ENCODE measurements at places on chromosomes 5 and 9.

- no peak overlapping the region for H3K4me3 ChIP-seq
- peaks cover 7% of the 10 kb centered on the region for H3K4me1 ChIP-seq
- peak overlapping the region; percentile 17 for H3K27ac ChIP-seq
- no peaks in the 10 kb centered on the region for H3K27me3 ChIP-seq
These were observed 91.1 kb upstream of the CEP78 start for GRCh38 chr9:78144663-78145377.

DNA sequence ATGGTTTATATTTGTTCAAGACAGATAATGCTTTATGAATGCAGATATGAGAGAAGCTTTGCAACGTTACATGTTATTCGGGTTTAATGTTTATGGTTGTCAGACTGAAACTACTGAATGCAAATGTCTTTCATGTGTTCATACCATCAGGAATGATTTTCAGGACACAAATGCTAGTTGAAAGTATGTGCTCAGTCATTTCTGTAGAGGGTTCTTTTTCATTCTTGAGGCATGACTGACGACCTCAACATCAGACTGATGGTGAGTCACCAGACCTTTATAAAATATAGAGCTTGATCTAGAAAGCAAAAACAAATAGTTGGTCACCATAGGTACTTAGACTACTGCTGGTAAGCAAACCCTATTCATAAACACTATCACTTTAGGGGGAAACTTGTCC is 287.3 kb upstream of the NUDT12 start:
- H3K27ac ChIP-seq = no peak overlapping the region
- H3K36me3 ChIP-seq = no peaks in the 10 kb centered on the region
- H3K4me3 ChIP-seq = no peak overlapping the region
- DNase-seq = no peak
- no peaks in the 10 kb centered on the region for H3K4me1 ChIP-seq

DNA sequence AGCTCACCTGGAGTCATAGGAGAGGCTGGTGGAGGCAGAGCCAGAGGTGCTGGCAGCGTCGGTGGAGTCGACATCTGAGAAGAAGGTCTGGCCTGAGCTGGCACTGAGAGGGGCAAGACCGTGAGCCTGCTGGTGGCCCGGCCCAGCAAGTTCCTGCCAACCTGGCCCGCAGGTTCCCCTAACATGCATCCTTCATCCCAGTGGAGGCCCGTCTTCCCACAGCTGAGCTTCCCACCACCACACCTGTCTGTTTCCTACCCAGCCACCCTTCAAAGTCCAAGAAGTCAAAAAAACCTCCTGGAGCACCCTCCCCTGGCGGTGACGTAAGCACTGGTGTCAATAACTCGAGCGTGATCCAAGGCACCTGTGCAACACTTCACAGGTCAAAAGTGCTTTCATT is 16.9 kb downstream of the PHF19 start:
- H3K4me3 ChIP-seq = no peak overlapping the region
- H3K4me1 ChIP-seq = no peaks in the 10 kb centered on the region
- DNase-seq = no peak

- H3K27ac ChIP-seq = no peak overlapping the region
- no peak overlapping the region for H3K4me3 ChIP-seq
- DNase-seq = no peak
- peaks cover 10% of the 10 kb centered on the region for H3K4me1 ChIP-seq
- H3K36me3 ChIP-seq = no peaks in the 10 kb centered on the region
These were observed 29.3 kb downstream of the TLR4 start for GRCh38 chr9:117733465-117733864.

DNA sequence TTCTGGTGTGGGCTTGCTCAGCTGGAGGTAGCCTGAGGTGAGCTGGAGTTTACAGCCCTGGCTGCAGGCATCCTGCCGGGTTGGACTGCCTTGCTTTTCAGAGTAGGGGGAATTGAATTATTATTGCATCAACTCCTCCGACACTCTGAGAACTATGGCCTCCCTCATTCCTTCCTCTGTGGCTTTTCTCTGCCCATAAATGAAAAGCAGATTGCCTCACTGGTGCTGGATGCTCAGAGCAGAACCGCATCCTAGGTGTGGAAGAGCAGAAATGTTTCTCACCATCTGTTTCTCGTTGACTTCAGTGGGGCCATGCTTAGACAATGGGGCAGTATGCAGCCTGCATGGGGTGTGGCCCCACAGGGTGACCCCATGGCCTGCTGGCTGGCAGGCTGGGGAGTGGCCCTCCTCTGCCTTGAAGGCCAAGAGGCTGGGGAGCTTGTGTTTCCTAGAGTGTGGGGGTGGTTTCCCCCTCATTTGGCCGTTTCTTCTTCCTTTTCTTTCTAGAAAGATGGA is 27.3 kb upstream of the TGFBI start:
- H3K27me3 ChIP-seq = peaks cover 7% of the 10 kb centered on the region
- H3K36me3 ChIP-seq = no peaks in the 10 kb centered on the region
- H3K4me1 ChIP-seq = peaks cover 3% of the 10 kb centered on the region
- H3K4me3 ChIP-seq = no peak overlapping the region
- H3K27ac ChIP-seq = no peak overlapping the region

DNA sequence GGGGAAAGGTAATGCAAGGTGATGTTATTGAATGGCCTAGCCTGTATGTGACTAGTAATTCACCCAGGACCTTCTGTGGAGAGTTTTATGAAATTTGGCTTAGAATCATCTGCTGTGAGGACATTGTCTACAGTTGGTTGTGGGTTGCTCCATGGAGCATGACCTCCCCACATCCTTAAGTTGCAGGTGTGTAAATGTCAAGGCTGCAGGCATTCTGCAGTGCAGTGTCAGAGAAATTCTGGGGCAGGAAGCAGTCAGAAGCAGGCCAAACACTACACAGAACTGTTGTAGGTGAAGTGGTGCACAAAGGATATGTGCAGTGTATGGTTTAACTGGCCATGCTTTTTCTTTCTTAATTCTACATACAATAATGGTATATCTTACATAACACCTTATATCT is 588.3 kb downstream of the EBF1 start:
- H3K4me1 ChIP-seq = no peaks in the 10 kb centered on the region
- no peaks in the 10 kb centered on the region for H3K36me3 ChIP-seq
- H3K4me3 ChIP-seq = no peak overlapping the region
- DNase-seq = no peak

DNA sequence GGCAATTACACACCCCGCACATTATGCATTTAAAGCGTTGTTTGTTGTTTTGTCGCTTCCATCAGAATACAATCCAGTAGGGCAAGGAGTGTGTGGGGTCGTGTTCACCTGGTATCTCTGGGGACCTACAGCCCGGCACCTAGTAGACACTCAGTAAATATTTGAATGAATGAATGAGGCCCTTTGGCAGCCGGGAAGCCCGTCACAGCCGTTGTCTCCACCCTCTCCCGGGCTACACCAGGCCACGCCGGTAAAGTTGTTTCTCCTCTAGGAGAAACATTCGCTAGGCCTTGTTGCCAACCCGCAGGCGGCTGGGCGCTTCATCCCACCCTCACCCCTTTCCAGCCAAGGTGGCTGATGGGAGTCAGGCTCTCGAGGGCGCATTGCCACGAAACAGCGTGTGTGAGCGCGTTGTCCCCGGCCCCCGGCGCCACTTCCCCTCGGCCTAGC is 876 bp upstream of the JAK2 start:
- peak overlapping the region; percentile 88 for H3K27ac ChIP-seq
- H3K36me3 ChIP-seq = no peaks in the 10 kb centered on the region
- no peaks in the 10 kb centered on the region for H3K27me3 ChIP-seq
- no peak for DNase-seq

GRCh38 chr9:135065151-135065550 is 22.3 kb upstream of the OLFM1 start:
- DNase-seq = no peak
- H3K27me3 ChIP-seq = no peaks in the 10 kb centered on the region
- H3K36me3 ChIP-seq = no peaks in the 10 kb centered on the region
- no peaks in the 10 kb centered on the region for H3K4me1 ChIP-seq

DNA sequence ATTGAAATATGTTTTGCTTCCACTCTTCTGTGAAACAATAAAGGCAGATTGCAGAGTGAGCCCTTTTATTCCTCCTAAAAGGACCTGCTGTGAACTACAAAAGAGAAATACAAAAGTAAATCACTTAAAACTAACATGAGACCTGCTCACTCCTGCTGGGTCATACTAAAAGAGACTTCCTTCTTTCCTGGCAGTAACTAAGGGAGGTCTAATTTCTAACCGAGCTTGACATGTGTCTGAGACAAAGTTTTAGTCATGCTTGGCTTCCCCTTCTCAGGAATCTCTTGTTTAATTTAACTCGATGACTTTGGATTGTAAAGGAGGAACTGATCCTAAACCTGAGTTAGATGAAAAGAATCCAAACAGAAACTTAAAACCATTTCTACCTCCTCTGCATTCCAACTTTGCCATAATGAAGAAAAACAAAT is 86.4 kb upstream of the CDH6 start:
- no peak overlapping the region for H3K27ac ChIP-seq
- no peak overlapping the region for H3K4me3 ChIP-seq
- peak; percentile 67 for DNase-seq
- no peaks in the 10 kb centered on the region for H3K27me3 ChIP-seq
- no peaks in the 10 kb centered on the region for H3K36me3 ChIP-seq
- peaks cover 19% of the 10 kb centered on the region for H3K4me1 ChIP-seq

GRCh38 chr9:93668261-93668871 is 92.0 kb downstream of the PHF2 start:
- peaks cover 39% of the 10 kb centered on the region for H3K36me3 ChIP-seq
- H3K27ac ChIP-seq = no peak overlapping the region
- H3K27me3 ChIP-seq = no peaks in the 10 kb centered on the region
- no peak overlapping the region for H3K4me3 ChIP-seq
- peaks cover 7% of the 10 kb centered on the region for H3K4me1 ChIP-seq
- no peak for DNase-seq

GRCh38 chr5:56732121-56732520 is 83.2 kb upstream of the MAP3K1 start:
- H3K4me1 ChIP-seq = no peaks in the 10 kb centered on the region
- H3K4me3 ChIP-seq = no peak overlapping the region
- no peak overlapping the region for H3K27ac ChIP-seq
- DNase-seq = no peak
- H3K36me3 ChIP-seq = no peaks in the 10 kb centered on the region

DNA sequence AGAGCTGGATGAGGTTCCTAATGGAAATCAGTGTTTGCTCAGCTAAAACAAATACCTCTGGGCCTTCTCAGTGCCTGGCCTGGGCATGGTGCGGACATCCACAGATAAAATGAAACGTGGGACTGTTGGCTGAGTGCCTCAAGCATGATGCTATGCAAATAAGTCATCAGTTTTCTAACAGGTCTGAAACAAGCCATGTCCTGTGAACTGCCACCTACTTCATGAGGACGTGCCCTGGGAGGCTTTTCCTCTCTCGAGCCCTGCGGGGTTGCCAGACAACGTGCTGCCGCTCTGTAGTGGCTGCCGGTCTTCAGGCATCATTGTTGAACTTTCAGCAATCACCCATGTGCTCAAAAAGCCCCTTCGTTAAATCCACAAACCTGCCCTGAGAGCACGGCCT is 240.4 kb upstream of the IRX2 start:
- DNase-seq = no peak
- peaks cover 5% of the 10 kb centered on the region for H3K4me1 ChIP-seq
- no peak overlapping the region for H3K27ac ChIP-seq
- no peak overlapping the region for H3K4me3 ChIP-seq
- H3K36me3 ChIP-seq = no peaks in the 10 kb centered on the region

Measured in neuronal stem cell (in vitro differentiated cells).